MG63 (cell line): ENCODE measurements at places on chromosomes 5 and 9. TPM values are rescaled to one million over a fixed set of nuclear protein-coding genes. Genes with fewer than 3 reads are reported as not detected.

DNA sequence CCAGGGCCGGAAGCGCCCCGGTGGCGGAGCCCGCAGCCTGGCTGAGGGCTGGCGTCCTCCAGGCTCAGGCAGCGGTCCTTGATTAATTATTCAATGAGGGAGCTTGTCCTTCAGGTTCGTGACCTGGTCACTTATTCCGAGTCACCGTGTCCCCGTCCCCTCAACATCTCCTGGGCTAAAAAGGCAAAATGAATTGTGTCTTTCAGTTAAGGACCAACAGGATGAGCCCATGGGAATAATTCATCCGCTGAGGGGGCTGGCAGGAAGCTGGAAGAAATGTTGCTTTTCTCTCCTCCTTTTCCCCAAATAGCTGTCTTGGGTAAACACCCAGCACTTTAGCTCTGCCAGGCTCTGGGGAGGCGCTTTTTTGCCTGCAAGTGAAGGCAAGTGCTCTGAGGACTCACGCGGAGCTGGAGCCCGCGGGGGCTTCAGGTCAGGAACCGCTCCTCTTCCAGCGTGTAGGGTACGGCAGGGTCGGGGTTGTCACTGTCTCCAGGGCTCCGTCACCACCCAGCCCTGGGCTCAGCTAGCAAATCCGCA lies 13.1 kb downstream of the KCNT1 start:
- DNase-seq = no peak

Gene SDHA
- total RNA-seq = 101 and 128 TPM in 2 replicates

Gene NR6A1
- total RNA-seq = 0.37 and 2.5 TPM in 2 replicates

DNA sequence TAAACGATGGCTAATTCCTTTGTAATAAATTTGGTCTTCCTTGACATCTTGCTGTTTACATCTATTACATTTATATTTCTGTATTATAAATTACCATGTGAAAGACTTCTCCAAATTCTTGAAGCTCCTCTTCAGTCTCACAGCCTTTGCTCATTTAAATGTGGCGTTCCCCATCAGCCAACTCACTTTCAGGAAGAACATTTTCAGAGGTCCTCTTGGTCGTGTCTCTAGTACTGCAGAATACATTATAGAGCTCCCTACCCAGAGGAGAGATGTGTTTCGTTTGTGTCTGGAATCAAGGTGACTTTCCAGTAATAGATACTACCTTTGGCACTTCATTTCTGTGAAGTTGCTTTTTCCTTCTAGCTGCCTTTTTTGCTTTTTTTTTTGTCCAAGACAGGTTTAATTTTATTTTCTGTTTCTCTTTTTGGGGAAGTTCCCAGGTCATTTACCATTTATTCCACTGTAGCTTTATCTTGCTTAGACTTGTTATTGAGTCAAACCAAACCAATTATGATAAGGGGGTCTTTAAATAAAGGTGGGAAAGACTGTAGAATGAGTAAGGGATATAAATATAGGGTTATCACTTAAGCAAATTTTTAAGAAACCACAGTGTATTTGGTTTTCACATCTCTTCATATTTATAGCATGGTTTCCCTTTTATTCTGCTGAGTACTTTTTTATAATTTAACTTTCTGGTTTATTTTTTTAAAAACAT lies 12.8 kb downstream of the UBE2B start:
- no peak for DNase-seq

- DNase-seq = no peak
Observed at GRCh38 chr9:117488659-117489058, 73.8 kb upstream of the ASTN2 start.

DNA sequence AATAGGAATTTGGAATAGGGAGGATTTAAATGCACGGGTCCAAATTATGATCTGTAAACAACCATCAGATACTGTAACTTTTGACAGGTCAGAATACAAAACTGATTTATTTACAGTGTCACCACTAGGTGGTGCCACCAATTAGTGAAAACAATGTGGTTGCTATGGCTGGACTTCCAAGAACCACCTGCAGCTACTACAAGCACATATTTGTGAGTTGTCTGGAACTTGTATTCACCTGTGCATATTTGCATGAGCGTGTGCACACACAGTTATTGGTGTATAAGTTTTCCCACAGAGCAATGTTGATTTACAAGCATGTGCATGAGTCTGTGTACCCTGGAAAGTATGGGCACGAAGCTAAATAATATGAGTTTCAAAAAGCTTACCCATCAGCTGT lies 3.0 kb upstream of the HRCT1 start:
- peak; percentile 31 for DNase-seq

DNA sequence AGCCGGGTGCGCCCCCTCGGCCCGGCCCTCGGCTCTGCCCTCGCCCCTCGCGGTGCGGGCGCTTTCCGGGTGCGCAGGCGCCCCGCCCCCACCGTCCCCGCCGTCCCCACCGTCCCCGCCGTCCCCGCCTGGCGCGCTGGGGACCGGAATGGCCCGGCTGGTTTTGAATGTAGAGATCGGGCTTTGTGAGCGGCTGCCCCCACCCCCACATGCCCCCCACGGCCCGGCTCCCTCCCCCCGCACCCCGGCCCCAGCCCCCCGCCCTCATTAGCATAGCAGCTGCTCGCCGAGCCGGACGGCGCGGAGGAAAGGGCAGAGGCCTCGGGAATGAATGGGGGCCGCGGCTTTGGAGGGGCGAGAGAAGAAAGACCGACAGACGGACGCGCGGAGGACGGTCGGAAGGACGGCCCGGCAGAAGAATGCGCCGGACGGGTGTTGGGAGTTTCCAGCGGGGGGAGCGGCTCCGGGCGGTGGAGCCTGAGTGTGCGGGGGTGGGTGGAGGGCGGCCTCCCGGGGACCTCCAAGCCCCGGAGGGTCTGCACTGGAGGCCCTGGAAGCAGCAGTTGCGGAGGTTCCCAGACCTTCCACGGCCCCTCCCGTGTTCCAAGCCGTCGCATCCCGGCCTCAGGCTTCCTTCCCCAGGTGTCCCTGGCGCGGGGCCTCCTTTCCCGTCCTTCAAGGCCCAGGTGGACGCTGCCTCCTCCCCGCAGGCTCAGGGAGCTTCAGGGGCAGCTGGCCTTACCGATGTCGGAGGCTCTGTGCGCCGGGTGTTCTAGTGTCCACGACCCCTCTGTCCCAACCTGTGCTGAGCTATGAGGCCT lies 6.0 kb downstream of the NRARP start:
- no peak for DNase-seq

DNA sequence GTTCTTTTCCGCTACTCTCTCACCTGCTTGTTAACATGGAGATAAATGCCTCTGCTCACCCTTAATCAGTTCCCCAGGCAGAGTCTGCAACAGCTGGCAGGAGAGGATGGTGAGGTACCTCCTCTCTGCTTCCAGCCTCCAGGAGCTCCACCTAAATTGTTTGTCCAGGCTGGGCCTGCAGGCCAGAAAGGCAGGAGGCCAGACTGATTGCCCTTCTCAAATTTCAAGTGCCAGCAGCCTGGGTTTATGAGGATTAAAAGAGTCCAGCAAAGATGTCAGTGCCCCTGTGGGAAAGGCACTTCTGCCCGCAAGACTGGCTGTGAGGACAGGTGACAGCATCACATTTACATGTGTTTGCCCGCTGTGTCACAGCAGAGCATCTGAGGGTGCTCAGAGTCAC lies 19.8 kb downstream of the CORO2A start:
- DNase-seq = peak; percentile 35

- no peak for DNase-seq
Observed at GRCh38 chr5:120405286-120405864, 58.7 kb upstream of the PRR16 start.

Gene MLANA
- not detected in 2 replicates for total RNA-seq

DNA sequence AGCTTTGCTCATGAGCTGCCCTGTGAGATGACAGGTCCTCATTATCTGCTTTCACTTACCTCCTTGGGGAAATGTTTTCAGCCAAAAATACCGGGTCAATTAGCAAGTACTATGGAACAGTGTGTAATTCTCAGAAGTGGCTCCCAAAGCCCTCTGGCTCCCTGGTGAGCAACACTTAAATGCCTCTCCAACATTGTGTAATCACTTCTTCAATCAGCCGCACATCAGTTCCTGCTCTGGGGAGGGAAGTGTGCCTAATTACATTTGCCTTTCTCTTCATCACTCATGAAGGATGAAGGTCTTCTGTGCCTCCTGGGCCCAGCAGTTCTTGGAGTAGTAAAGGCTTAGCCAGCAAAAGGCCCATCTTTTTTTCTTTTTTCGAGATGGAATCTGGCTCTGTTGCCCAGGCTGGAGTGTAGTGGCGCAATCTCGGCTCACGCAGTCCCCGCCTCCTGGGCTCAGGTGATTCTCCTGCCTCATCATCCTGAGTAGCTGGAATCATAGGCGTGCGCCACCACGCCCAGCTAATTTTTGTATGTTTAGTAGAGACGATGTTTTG lies 23.1 kb downstream of the NIM1K start:
- no peak for DNase-seq

DNA sequence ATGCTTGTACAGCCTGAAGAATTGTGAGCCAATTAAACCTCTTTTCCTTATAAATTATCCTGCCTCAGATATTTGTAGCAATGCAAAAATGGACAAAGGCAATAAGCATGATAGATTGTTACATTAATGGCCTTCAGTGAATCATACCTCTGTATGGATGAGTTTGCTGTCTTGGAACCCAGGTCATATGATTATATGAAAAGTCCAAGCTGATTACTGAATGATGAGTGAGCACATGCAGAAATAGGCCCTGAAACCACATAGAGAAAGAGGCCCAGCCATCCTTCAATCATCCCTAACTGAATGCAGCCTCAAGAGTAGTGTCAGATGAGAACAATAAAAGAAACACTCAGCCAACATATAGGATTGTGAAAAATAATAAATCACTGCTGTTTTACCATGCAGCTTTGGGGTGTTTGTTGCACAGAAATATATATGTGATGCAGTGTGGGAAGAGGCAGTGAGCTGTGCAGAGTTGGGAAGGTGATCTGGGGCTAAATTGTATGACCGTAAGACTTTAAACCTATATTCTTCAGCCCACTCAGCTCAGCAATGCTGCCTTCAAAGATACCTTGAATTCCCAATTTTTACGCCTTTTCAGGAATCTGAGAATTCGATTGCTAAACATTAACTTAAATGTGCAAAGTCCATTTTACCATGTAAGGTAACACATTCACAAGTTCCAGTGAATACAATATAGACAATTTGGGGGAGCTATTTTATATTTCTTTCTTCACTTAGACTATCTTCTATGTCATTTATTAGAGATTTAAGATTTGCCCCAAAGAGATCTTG lies 36.3 kb upstream of the SHISAL2B start:
- no peak for DNase-seq

DNA sequence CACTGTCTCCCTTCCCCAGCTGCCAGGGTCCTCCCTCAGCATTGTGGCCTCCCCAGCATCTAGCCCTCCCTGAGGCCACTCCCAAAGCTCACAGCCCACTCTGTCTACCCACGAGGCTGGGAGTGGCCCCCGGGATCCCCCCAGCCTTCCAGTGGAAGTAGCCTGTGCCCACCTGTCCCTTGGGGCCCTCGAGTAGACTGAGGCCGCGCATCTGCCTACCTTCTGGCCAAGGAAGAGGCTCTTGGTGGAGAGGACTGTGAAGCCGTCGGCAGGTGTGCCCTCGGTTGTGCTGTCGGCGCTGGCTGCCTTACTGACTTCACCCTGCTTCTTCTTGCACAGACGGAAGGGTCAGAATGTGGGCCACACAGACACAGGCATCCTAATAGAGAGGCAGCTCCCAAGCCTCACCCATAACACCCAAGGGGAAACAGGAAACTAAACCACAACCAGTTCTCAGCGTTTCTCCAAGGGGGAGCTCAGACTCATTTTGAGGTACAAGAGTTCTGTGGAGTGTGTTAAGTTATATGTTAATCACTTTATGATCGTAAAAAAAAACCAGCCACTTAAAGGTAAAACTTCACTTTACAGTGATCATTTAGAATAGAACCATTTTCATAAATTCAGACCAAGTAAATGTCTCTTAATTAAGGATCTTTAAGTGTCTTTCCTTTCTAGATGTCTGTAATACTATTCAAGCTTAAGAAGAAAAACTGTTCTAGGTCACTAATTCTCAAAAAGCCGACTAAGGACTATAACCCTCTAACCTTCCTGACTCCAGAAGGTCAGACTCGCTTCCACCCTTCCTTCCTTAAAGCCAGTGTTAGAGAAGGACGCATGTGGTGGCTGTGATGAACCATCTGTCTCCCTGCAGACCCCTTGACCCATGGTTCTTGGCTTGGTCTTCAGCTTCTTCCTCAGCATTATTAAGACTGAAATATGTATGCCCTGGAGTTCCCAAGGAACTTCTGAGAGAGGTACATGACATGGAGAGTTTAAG lies 38.5 kb downstream of the MACROH2A1 start:
- no peak for DNase-seq

Gene QRFP
- total RNA-seq = not detected in 2 replicates

Gene C9orf153
- total RNA-seq = not detected in 2 replicates

GRCh38 chr5:147190331-147190730 lies 44.5 kb upstream of the STK32A start:
- DNase-seq = no peak

Gene SLC34A3
- total RNA-seq = not detected in 2 replicates

Gene CCDC192
- total RNA-seq = not detected in 2 replicates
